ENCODE measurements at places on chromosomes 11 and 22. TPM values are rescaled to one million over a fixed set of nuclear protein-coding genes. Genes with fewer than 3 reads are reported as not detected.

CRYBB1 gene
- not detected for total RNA-seq

TECTA gene
- total RNA-seq = 0.34 TPM

SYT7 gene
- total RNA-seq = 0.32 TPM

OR51B2 gene
- not detected for total RNA-seq

NLRP14 gene
- 0.10 TPM for total RNA-seq

TCN2 gene
- 0.23 TPM for total RNA-seq

MMP11 gene
- total RNA-seq = 0.69 TPM

PIK3IP1 gene
- 12.3 TPM for total RNA-seq

OR4C13 gene
- not detected for total RNA-seq

DMC1 gene
- 11.2 TPM for total RNA-seq

ACTN3 gene
- total RNA-seq = not detected

MIOX gene
- total RNA-seq = not detected

GAL3ST1 gene
- not detected for total RNA-seq

FAM111B gene
- total RNA-seq = 54.9 TPM

MRGPRE gene
- not detected for total RNA-seq

PDGFB gene
- 1.2 TPM for total RNA-seq

LRRC51 gene
- 8.2 TPM for total RNA-seq

APOL3 gene
- 52.4 TPM for total RNA-seq
